Stimulated activated CD8-positive, alpha-beta memory T cell treated with anti-CD3 and anti-CD28 coated beads, Interleukin-7, amount 100 ng/mL, for 24 hours (primary cell): ENCODE measurements at places on chromosomes 2 and 18.
A peak's percentile ranks its signal among the peaks of the same experiment; 100 is the strongest.

- no peak for DNase-seq
These were observed 251.7 kb upstream of the PXDN start for GRCh38 chr2:1995987-1996386.

DNA sequence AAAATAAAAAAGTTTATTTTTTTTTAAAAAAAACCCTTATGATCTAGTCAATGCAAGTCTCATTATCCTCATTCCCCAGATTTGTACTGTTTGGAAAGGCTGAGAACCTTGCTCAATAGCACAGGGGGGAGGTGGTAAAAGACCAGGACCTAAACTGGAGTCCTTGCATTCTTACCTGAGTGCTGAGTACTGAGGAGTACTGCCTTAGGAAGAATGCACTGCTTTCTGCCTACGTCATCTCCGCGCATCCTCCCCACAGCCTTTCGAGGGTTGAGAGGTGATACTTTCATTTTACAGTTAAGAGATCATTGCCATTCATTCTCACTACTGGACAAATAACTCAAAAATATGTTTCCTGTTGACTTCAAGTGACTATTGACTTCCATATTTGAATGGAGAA lies 73.8 kb downstream of the MAP3K20 start:
- peak; percentile 13 for DNase-seq

- DNase-seq, result no peak
These were observed 728.4 kb downstream of the LRRTM4 start for GRCh38 chr2:76793647-76794334.

DNA sequence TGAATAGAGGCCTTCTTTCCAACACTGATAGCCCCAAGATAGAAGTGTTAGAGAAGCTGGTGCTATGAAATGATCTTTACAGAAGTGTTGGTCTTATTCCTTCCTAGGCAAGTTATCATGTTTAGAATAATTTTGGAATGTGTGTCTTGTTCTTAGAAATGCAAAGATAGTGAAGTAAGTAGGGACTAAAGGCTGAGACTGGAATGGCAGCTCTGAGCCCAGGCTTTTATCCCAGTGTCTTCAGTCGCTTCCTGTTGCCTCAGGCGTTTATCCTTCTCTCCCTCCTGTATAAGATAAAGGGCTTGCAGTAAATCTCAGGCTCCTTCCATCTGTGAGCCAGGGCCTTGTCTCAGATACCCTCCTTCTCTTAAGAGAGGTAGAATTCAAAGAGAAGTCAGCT lies 218.1 kb downstream of the TPGS2 start:
- DNase-seq, result no peak

DNA sequence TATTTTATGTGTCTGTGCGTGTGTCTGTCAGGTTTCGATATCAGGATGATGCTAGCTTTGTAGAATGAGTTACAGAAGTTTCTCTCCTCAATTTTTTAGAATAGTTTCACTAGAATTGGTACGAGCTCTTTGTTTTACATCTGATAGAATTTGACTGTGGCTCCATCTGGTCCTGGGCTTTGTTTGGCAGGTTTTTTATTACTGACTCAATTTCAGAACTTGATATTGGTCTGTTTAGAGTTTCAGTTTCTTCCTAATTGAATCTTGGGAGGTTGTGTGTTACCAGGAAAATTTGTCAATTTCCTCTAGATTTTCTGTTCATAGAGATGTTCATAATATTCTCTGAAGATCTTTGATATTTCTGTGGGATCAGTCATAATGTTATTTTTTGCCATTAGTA lies 289.4 kb upstream of the COL3A1 start:
- no peak for DNase-seq

- no peak for DNase-seq
These were observed 10.5 kb downstream of the CTLA4 start for GRCh38 chr2:203878063-203878462.

- no peak for DNase-seq
These were observed 105.5 kb downstream of the ARL6IP6 start for GRCh38 chr2:152823905-152824304.

- DNase-seq, result no peak
These were observed 112.9 kb upstream of the ATP8B1 start for GRCh38 chr18:57915865-57916582.

DNA sequence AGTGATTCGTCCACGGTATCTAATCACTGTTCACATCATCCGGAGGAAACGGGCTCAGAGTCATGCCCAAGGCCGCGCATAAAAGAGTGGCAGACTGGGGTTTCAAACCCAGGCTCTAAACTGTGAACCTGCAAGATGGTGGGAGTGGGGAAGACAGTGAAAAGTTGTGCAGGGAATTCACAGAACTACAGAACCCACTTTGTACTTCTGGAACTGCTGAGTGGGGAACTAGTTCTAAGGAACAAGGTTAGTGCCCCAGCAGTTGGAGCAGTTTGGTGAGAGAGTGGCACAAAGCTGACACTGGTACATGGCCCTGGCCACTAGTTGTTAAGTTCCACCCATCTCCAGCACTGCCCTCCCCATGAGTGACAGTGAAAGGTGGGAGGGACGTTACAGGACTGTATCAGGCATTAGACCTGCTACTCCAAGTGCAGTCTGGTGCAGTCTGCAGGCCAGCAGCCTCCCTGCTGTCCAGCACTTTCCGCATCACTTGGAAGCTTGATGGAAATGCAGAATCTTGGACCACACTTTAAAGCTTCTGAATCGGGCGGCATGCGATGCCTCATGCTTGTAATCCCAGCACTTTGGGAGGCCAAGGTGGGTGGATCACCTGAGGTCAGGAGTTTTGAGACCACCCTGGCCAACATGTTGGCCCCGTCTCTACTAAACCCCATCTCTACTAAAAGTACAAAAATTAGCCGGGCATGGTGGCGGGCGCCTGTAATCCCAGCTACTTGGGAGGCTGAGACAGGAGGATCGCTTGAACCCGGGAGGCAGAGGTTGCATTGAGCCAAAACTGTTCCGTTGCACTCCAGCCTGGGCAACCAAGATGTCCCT lies 47.3 kb downstream of the C2orf42 start:
- DNase-seq, result no peak

DNA sequence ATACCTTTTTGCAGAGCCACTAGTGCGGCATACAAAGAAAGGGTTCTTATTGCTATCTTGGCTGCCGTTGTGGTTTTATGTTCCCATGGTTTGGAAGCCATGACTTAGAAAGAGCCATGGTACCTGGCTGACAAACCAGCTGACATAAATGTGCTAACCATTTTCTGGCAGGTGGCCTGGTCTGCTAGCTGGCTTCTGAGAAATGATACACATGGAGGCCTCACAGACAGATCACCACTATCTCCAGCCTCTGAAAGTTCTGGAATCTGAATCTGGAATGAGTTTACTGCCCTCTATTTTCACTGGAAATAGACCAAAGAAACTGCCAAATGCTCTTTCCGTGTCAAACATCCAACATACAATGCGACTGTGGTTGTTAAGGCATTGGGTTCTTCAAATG lies 123.7 kb downstream of the QPCT start:
- no peak for DNase-seq

DNA sequence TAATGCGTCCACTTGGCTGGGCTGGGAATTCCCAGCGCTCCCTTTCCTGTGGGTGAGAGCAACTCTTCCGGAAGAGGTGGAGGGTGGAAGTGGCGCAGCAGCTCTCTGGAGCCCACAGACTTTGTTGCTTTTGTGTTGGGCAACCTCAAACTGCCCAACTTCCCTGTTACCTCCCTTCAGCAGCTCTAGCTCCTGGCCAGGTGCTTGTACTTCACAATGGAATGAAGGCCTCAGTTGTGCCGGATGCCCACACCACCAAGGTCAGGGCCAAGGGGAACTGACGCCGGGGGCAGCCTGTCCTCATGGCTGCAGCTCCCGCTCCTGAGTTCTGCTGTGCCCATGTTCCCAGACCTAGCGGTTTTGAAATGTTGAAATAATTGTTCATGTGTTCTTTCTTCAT lies 322.9 kb downstream of the GALR1 start:
- no peak for DNase-seq

DNA sequence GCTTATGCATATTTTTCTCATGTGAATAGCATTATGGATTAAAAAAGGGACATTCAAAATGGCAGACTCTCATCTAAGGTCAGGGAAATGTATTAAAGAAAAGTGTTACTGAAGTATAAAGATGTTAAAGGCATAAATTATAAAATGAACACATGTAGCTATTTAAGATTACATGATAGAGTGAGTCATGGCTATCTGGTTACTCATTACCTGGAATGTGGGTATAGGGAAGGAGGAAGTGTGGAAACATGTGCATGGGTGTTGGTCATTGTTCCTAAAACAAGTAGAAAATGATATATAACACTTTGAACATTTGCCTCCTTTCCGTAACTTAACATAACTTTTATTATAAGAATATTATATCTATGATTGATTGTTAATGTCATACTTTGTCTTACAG lies 66.4 kb downstream of the MYO1B start:
- no peak for DNase-seq

DNA sequence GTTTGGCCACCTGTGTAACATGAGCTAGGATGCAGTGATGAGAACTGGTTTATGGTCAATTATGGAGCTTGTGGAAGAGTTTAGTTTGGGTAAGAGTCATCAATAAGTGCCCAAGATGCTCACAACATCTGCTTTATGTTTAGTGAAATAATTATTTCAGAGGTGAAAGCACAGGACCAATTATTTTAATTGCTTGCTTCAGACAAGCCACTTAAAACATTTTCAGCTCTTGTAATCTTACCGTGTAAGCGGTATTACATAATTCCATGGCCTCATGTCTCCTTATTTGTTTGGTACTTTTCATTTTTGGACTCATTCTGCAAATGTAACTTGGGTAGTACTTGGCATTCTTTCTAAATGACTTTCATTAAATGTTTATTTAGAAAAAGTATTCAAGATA lies 5.4 kb downstream of the B3GNT2 start:
- DNase-seq, result no peak

DNA sequence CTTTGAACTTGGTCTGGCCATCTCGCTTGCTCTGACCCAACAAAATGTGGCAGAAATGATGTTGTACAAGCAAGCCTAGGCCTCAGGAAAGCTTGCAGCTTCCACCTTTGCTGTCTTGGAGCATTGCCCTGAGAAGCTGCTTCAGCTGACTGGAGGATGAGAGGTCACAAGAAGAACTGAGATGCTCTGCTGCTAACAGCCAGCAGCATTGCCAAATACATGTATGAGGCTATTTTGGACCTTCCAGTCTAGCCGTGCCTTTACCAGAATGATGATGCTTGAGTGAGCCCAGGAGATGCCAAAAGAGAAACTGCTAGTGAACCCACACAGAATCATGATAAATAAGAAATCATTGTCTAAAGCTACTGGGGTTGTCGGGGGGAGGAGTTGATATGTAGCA lies 13.2 kb upstream of the ITGAV start:
- no peak for DNase-seq

GRCh38 chr2:28710545-28710944 lies 41.1 kb upstream of the PPP1CB start:
- DNase-seq, result no peak

GRCh38 chr18:74252039-74252395 lies 39.7 kb downstream of the CYB5A start:
- DNase-seq, result no peak

DNA sequence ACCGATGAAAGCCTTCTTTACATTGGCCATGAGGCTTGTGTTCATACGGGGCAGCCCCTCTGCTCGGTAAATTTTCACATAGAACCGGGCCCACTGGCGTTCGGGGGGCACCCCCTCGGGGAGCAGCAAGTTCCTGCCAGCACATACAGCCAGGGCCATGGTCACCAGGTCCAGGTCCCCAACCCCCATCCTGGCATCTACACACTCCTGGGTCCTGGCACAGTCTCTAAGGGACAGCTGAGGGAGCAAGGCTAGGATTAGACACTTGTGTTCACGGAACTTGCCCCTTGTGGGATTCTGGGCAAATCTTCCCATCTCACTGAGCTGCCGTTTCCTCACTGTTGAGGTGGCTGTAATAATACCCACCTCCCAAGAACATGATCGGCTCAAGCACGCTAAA lies 5.6 kb upstream of the OTOF start:
- no peak for DNase-seq

DNA sequence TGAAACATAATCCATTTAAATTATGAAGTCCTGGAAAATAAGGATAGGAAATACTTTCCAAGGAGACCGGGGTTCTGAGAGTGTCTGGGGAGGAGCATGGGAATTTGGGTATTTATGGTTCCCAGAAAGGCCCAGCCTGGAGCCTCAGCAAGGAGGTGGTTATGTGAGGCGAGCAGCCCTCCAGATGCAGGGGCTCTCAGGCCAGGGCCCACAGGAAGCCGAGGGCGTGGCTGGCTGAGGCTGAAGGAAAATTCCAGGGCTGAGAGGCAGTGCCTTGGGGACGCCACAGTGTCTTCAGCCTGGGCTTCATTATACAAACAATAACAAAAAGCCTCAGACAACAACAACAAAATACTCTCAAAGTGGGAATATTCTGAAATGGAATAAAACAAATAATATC lies 86.9 kb upstream of the SERPINE2 start:
- DNase-seq, result no peak

GRCh38 chr2:38074764-38075506 lies 1.0 kb downstream of the CYP1B1 start:
- no peak for DNase-seq

- no peak for DNase-seq
These were observed 416.0 kb upstream of the HS6ST1 start for GRCh38 chr2:128734521-128735295.

DNA sequence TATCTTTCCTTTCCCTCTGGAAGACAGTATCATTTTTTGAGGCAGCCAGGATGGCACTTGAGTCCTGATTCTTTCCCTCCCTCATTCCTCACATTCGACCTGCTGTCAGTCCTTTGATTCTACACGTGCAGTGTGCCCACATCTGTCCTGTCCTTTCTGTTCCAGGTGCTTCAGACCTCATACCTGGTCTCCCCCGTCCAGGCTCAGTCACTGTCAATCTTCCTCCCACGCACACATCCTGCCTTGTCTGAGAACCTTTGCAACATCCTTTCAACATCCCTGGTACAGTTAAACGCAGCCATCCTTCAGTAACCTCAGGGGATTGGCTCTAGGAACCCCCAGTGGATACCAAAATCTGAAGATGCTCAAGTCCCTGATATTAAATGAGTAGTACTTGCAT lies 10.1 kb downstream of the BCL2 start:
- no peak for DNase-seq

GRCh38 chr2:48883661-48884060 lies 128.1 kb upstream of the LHCGR start:
- DNase-seq, result no peak

DNA sequence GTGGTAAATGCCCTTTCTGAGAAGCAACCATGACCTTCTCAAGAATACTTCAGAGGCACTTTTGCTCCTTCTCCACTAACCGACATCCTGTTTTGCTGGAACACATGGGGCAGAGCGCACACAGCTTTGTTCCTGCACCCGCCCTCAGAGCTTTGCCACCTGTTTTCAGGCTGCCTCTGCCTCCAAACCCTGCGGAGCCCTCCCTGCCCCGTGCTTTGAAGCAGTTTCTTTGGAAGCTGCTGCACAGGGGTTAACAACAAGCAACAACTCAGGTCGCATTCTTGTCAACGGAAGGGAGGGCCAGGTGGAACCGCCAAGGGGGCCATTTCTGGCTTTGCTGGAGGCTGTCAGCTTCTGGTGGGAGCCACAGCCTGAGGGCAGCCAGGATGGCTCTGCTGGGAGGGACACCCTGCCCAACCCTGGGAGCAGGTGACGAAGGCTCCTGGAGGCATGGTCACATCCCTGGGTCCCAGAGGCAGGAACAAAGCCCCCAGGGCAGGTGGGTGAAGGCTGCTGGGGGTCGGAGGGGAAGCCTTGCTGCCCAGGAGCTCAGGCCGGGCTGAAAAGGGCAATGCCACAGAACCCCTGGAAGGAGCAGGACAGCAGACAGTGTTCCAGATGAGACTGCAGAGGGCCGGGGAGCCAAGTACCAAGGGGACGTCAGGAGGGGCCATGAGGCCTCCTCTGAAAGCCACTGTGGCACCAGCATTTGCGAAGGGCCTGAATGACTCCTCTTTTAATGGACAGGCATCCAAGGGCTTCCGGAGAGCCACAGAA lies 46.8 kb downstream of the MRPS5 start:
- no peak for DNase-seq

GRCh38 chr2:3462493-3463104 lies 56.7 kb downstream of the ADI1 start:
- DNase-seq, result no peak
